Activated CD8-positive, alpha-beta memory T cell treated with anti-CD3 and anti-CD28 coated beads for 1 hour (primary cell): ENCODE measurements at places on chromosomes 4 and X.

GRCh38 chrX:103727115-103727514 lies 16.4 kb downstream of the TMEM31 start:
- no peak for DNase-seq

DNA sequence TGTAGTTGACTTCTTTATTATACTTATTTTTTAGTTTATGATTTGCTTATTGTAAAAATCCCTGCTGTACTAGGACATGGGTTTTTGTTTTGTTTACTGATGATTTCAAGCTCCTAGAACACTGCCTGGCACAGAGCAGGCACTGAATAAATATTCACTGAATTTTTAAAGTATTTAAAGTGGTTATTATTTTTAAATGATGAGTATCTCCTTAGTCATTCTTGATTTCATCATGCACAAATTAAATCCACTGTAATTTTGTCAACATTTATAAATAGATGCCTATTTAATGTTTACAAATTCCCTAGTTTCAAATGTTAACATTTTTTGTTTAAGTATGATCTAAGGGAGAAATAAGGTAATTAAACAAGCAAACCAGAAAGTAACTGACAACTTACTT lies 367.9 kb upstream of the SLIT2 start:
- no peak for DNase-seq

DNA sequence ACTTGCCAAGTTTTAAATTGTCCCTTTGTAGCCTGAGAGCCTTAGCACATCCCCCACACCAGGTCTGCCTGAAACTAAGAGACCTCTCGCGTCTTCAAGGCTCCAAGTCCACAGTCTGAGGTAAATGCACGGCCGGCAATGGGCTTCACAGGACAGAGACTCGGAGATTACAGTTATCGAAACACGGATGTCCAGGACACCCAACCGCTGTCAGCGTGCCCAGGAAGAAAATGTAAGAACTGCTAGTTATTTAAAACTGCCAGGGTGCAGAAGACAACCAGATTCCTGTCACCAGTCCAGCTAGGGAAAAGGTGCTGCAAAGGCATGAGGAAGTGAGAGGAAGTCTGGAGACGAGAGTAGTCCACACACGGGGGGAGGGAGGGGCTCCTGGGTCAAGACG lies 28.9 kb downstream of the ZNF827 start:
- no peak for DNase-seq

- DNase-seq = no peak
Measured at GRCh38 chrX:9341291-9342201, 123.3 kb upstream of the TBL1X start.

GRCh38 chr4:83276299-83277040 lies 8.1 kb downstream of the COQ2 start:
- no peak for DNase-seq

DNA sequence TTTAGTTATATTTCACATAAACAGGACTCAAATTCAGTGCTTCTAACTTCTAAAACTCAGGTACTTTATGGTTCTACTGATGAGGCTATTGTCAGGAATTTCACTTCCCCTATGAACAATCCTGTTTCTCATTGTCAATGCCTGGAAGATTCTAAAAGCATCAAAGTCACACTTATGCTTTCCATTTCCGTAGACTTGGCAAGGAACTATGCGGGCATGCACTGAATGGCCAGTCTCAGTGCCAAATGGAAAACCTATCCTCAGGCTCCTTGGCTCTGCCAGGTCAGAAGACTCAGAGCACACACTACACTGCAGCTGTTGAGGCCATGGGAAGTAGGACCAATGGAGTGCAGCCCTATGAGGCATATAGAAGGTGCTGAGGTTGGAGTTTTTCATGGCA lies 97.0 kb upstream of the PTPN13 start:
- DNase-seq = no peak

DNA sequence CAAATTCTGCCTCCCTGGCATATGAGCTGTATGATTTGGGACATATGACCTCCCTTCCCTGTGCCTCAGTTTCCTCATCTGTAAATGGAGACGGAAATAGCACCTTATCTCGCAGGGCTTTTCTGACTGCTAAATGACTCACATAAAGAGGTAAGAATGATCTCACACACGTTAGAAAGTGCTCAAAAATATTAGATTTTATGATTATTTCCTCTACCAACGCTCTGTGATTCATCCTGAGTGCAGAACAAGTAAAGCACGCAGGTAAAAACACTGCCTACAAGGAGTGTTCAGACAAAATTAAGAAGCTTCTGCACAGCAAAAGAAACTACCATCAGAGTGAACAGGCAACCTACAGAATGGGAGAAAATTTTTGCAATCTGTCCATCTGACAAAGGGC lies 21.1 kb downstream of the ACSL1 start:
- no peak for DNase-seq

- no peak for DNase-seq
Measured at GRCh38 chrX:150990910-150991309, 7.8 kb downstream of the HMGB3 start.

DNA sequence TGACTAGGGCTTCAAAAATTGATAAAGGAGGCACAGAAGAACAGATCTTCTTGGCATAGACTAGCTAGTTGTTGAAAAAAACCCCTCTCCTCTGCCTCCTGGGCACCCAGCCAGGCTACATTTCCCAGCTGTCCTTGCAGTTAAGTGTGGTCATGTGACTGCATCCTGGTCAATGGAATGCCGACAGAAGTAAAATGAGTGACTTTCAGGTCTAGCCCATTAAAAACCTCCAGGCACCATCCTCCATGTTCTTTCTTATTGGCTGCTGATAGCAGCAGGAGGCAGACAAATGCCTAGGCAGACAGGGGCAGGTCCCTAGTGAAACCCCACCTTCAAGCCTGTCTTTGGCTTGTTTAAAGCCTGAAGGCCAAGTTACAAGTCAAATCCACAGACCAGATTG lies 35.3 kb downstream of the ATXN3L start:
- DNase-seq = no peak

GRCh38 chrX:8204169-8204935 lies 33.3 kb upstream of the VCX2 start:
- DNase-seq = no peak

DNA sequence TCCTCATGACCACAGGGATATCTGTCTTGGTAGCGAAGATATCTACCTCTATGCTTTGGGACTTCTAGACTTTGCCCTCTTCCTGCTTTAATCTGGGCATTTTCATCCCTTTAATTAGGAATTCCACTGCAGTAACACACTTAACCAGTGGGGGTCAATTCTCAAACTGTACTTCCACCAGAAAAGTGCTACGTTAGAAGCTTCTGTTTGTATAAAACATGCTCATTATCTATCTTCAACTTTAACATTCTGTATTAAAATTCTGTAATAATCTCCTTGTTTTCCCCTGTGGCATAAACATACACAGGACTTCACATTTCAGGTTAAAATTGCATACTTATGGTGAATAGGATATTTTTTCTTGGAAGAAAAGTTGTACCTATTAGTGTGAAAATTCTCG lies 105.6 kb downstream of the AMMECR1 start:
- no peak for DNase-seq

GRCh38 chr4:55008166-55009056 lies 117.0 kb downstream of the KDR start:
- no peak for DNase-seq

DNA sequence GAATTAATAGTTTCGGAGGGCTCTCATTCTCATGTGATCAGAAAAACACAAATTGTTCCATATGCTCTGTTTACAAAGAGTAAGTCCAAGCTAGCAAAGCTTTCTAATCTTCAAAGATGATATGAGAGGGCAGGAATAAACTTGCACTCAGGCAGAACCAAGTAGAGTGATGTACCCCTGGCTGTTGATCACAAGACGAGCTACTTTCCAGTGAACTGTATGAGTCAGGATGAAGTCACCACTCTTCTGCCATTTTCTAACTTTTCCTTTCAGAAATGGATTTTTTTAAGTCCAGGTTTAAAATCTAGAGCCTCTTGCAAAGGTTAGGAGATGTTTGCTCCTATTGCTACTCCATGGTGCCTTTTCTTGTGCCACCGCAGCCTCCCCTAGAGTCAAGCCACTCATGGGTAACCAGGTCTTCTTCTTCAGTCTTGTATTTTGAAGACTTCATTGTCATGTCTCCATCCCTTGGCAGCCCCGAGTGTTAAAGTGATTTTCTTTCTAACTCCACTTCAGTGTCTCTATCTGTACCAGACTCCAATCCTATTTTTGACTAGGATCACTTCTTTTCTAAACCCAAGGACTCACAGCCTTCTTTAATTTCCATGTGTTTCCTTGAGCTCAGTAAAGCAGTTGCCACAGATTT lies 171.9 kb upstream of the GALNT7 start:
- no peak for DNase-seq

GRCh38 chr4:10101671-10102473 lies 14.7 kb downstream of the WDR1 start:
- DNase-seq = no peak

- no peak for DNase-seq
Measured at GRCh38 chr4:141513866-141514265, 122.5 kb upstream of the IL15 start.

- DNase-seq = no peak
Measured at GRCh38 chr4:163666332-163666873, 171.9 kb downstream of the TMA16 start.

DNA sequence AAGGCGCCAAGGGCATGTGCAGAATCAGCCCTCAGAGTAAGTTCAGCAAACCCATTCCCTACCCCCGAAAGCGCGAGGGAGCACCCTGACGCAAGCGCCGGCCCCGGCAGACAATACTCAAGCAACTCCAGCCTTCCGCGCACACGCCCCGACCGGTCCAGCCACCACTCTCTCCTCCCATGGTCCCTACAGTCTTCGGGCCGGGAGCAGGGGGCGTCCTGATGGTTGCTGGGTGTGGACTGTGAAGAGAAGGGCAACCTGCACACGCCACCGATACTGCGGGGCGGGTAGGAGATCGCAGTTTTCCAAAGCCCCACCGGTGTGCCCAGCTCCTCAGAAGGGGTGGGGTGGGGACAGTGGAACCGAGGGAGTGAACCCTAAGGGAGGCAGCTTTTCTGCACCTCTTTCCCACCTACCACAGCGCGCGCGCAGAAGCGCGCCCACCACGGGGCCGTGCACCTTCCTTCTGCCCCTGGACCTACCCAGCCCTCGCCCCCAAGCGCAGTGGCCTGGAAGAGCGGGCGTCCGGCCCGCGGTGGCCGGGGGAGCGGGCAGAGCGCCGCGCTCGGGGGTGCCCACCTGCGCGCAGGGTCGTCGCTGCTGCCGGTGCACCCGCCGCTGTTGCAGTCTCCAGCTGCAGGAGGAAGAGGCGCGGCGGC lies 650.2 kb upstream of the DIPK2B start:
- DNase-seq = no peak
